AG10803 (cell line): ENCODE measurements at places on chromosomes 1 and 21.

DNA sequence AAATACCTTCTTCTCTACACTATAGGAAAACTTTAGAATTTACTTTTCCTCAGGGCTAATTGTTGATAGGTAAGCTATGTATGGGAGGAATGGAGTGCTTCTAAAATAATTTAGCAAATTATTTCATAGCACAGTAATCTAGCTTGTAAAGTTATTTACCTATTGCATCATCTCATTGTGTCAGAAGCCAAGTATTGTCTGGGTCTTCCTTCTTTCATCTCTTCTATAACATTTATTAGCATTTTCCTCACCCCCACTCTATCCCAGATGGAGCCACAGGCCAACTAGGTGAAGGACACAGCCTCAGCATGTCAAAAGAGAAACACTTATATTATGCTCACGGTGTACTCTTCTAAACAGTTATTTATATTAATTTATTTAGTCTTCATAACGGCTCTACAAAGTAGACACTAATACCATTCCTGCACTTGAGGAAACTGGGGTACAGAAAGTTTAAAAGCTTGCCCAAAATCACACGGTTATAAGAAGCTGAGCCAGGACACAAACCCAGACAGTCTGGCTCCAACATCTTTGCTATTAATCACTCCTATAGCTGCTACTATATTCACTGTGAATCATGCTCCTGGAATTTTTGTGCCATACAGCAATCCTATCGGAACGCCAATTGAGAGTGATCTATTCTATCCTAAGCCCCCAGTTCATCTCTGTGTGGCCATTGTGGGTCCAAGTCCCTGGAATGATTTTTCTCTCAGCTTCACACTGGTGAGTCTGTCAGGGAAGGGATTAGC is 43.1 kb downstream of the OR10J5 start:
- DNase-seq, result peak; percentile 53

- no peak for DNase-seq
These were observed 35.7 kb upstream of the MAGOH start for GRCh38 chr1:53274026-53274425.

- DNase-seq, result peak; percentile 31
These were observed 7.6 kb downstream of the DENND2D start for GRCh38 chr1:111192658-111193519.

- peak; percentile 8 for DNase-seq
These were observed 30.3 kb downstream of the KIFAP3 start for GRCh38 chr1:170044187-170044586.

DNA sequence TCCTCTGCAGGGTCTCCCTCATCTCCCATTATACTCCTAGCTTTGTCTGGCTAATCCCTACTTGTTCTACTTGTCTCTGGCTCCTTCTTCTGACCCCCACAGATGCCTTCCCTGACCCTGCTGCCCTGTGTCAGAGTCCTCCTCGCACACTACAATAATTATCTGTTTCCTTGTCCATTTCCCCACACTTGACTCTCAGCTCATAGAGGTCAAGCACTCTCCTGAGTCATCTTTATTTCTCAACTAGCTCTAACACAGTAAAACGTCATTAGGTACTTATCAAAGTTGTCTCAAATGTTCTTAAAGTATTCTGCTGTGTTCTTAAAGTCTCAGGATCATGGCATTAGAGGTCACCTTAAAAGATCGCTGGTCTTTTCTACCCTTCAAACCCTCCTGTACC is 47.1 kb downstream of the C8A start:
- DNase-seq, result peak; percentile 64

DNA sequence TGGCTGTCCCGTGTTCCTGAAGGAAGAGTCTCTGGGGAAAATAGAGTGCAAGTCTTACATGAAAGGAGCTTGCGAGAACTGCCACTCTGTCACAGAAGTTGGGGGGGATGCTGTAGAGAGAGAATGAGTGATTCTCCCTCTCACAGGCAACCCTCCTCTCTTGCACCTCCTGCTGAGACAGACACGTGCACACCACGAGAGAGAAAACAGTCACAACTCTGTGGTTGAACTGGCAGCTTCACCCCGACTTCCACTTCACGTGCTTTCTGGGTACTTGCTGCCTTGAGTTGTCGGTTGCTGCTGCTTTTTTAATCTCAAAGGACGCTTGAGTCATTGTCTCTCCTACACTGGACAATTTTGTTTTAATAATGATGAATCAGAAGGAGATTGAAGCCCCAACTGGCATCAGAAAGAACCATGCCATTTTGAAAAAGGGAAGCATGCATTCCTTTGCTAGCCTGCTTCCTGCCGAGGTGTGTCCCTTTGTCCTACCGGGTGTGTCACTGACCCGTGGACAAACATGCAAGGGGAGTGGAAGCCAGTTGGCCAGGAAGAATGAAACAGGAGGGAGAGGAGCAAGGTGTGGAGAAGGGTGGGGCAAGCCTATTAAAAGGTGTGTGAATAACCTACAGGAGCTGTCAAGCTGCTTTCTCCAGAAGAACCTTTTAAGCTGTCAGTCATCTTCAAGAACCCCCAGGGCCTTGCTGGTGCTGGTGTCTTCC is 164.2 kb downstream of the CACNA1E start:
- DNase-seq, result no peak

DNA sequence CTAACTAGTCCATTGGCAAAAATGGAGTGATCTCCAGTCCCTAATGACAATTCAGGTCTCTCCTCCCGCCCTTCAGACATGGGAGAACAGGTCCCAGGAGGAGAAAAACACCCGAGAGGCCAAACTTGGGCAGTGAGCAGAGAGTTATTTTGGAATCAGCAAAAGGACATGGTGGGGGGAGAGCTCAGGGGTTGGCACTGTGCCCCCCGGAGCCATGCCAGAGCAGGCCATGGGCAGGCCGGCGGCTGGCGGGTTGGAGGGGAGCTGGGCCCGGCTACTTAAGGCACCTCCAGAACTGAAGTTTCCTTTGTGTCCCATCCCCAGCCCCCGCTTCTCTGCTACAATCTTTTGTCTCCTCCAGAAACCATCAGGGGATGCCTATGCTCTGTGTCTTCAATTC is 7.1 kb downstream of the LGR6 start:
- no peak for DNase-seq

GRCh38 chr1:89986020-89986419 is 8.9 kb upstream of the ZNF326 start:
- no peak for DNase-seq

DNA sequence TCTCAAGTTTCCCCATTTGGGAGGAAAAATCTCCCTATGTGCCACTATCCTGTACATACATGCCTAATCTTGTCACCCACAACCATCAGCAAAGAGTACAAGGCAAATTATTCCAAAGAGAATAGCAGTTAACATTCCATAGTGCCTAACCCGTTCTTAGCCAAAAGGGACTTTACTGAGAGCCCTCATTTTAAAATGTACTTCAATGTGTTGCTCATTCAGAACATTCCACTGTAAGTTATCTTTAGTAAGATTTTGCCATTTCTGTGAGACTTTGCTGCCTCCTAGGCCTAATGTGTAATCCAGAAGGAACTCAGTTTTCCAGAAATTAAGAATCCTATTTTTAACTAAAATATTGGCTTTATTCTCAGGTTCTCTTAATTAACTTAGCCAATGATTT is 11.3 kb upstream of the MRPL55 start:
- DNase-seq, result no peak

DNA sequence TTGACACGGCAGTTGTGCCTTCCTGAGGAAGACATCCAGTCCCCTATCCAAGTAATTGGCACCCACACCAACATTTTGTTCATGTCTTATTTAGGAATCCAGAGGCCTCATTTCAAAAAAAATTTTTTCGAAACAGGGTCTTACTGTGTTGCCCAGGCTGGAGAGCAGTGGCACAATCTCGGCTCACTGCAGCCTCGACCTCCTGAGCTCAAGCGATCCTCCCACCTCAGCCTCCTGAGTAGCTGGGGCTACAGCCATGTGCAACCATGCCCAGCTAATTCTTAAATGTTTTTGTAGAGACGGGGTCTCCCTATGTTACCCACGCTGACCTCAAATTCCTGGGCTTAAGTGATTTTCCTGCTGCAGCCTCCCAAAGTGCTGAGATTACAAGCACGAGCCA is 9.2 kb upstream of the TRNP1 start:
- no peak for DNase-seq

DNA sequence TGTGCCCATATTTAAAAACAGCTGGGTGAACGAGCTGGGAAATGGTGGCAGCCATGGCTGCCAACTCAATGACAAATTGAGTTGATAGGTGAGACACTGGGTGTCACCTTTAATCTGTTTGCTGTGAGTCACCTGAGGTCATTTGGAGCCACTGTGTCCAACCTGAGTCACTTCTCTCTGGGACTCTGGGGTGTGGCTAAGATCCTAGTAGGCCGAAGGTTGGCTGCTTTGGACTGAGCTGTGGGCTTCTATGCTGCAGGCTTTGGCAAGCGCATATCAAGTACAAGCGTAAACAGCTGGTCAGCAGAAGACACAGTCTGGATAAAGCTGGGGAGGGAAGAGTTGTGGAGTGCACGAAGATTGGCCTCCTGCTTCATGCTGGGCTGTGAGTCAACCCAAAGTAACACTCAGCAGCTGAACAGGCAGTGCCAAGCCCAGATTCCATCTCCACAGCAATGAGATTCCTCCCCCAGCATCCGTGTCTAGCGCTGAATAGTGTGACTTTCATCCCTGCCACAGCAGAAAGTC is 24.0 kb downstream of the TEX35 start:
- DNase-seq, result peak; percentile 99

GRCh38 chr21:31991356-31992331 is 118.8 kb downstream of the HUNK start:
- DNase-seq, result no peak

GRCh38 chr1:69835955-69836354 is 268.2 kb downstream of the LRRC7 start:
- peak; percentile 5 for DNase-seq

- no peak for DNase-seq
These were observed 133.0 kb upstream of the VAMP3 start for GRCh38 chr1:7638078-7638477.
